Iris pigment epithelial cell (primary cell): ENCODE measurements at places on chromosomes 2 and 18.

DNA sequence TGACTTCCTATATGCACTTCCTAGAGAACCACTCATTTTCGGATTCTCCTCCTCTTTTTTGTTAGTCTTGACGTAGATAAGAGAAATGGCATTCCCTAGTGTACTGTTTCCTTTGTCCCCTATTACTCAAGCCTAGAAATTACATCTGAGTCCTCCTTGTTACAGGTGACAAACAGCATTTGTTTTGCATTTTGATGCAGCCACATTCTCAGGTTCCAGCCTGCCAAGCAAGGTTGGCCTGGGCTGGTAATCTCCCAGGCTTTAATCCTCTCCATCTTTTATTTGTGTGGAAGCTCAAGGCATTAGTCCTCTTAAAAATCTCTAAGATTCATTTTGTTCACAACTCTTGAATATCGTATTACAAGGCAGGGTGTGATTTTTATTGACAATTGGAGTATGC lies 318.0 kb upstream of the NRP2 start:
- no peak for DNase-seq

DNA sequence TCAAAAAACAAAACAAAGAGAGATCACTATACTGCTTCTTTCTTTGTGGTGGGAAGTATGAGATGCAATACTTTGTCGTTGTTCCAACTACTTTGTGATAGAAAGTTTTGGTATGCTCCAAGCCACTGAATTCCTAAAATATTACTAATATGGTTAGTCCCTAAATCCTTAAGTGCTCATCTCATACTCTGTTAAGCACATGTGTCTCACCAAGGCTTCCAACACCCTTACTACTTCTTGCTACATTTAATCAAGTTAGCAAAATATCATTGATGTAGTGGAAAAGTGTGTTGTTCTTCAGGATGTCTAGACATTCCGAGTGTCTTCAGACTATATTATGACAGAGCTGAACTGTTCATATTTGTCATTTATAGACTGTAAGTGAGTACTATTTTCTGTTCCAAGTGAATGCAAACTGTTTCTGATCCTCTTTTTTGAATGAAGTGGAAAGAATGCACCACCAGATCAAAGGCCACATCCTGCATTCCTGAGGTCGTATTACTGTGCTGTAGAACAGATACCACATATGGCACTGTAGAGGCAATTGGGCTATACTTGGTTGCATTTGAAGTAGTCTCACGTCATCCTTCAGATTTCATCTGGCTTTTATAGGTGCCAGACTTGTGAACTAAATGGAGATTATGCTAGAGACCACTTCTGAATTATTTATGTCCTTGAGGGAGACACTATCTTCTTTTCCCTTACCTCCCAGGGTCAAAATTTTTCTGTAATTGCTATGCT lies 298.4 kb upstream of the ZNF521 start:
- peak; percentile 97 for DNase-seq

DNA sequence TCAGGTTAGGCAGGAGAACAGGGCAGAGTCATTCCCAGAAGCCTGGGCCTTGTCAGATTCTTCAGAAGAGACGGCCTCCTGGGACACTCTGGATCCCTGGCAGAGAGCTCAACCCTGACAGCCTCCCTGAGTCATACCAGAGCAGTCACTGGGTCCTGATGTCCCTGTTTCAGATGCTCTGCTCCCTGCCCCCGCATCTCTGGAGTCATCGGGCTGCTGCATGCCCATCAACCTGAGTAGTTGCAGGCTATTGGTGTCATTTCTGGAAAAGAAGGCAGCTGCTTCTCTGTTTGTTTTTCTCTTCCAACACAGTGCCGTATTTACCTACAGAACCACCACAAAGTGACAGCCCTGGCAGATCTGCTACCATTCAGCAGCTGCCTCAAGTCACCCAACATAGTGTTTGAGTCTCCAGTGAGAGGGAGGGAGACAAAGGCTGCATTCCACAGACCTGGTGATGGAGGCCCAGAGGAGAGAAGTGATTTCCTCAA lies 145.1 kb downstream of the B3GNT2 start:
- no peak for DNase-seq

DNA sequence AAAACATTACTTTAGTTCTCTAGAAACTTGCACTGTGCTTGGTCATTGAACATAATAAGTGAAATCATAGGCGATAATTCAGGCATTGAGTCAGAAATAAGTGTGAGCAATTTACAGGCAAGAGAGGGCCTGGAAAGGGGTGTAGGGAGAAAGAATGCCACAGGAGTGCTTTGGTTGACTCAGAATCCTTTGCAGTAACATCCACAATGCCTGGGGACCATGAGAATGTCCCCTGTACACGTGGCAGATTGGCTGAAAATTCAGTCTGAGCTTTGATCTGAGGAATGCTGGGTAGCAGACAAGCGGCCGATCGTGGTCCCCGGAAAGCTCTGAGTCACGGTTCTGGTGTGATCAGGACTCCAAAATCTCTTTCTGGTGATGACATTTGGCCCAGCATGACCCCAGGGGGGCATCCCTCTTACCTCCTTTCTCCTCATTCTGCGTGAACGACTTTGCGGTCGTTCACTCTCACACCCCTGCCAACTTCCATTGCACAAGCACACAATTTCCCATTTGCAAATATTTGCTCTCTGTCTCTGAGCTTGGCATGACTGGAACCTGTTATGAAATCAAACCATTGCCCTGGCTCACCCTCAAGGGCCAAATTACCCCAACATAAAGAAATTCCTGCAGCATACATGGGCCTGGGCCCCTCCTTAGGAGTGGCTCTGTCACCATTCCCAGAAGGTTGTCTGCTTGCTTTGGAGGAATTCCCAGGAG lies 305.0 kb upstream of the EPAS1 start:
- peak; percentile 57 for DNase-seq
